ENCODE measurements at places on chromosomes 2 and 18.

DNA sequence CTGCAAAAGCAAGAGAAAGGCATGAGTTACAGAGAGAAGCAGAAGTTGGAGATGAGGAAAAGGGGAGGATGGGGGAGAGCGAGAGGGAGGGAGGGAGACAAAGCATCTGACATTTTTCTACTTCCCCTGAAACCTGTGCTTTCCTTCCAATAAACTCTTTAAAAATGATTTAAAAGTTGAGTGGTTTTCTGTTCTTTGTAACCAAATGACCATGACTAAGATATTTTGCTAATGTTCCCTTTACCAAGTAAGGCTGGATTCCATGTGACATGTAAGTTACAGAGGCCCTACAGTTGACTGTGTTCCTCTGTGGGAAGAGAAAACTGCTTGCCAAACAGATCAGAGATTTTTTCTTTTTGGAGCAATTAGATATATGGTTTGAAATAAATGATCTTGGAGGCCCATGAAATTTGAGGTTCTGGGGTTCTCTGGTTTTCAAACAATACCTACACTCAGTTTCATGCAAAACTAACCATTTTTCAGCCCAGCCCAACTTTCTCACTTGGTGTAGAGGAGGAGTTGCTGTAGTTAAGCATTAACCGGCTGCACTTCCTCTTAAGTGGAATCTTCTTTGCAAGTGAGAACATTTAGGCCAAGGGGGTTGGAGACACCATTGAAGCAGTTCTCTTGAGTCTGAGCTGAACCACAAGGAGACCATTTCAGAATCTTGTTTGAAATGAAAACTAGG lies 34.5 kb downstream of the INSIG2 start:
- no peak for DNase-seq

DNA sequence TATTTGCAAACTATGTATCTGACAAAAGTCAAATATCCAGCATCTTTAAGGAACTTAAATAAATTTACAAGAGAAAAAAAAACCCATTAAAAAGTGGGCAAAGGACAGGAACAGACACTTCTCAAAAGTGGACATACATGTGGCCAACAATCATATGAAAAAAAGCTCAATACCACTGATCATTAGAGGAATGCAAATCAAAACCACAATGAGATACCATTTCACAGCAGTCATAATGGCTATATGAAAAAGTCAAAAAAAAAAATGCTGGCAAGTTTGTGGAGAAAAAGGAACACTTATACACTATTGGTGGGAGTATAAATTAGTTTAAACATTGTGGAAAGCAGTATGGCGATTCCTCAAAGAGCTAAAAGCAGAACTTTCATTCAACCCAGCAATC lies 130.3 kb upstream of the LHCGR start:
- DNase-seq = no peak

GRCh38 chr2:121018136-121019061 lies 266.6 kb downstream of the TFCP2L1 start:
- DNase-seq = no peak

GRCh38 chr2:201144101-201145051 lies 28.4 kb downstream of the CFLAR start:
- DNase-seq = no peak
